NCI-H1930 (cell line): ENCODE measurements at places on chromosomes 2 and 18.

DNA sequence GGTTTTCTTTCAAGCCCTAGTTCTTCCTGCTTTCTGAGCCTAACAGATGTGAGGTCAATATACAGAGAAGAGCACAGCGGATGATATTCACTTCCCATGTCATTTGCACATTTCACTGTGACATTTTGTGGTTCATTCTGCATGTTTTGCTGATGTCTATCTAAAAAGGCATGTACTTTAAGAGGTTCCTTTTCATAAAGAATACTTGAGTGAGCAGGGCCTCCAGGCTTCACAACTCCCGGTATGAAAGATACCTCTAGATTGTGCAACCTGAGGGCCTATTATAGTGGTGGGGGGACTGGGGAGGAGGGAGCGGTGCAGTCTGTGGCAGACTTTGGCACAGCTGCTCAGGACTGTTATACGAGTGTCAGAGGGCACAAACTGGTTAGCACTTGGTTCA lies 54.6 kb downstream of the CPO start:
- no peak for DNase-seq

GRCh38 chr2:12486205-12487118 lies 230.3 kb upstream of the TRIB2 start:
- no peak for DNase-seq

GRCh38 chr18:77340815-77341214 lies 91.2 kb downstream of the GALR1 start:
- DNase-seq = no peak

DNA sequence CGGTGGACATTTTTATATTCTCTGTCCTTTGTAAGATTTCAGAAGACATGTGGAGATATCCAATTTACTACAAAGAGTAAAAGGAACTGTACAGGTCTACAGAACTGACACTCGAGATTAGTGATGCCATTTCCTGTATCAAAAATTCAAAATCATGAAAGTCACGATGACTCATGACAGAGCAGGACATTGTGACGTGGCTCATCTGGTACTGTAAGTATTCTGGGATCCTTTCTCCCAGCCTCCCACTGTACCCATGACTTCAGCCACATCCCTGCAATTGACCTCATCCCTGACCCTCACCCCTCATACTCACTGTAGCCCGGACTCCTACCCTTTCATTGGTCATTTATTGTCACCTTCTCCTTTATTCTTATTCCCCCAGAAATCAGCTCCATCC lies 736.5 kb downstream of the EPHA4 start:
- no peak for DNase-seq

DNA sequence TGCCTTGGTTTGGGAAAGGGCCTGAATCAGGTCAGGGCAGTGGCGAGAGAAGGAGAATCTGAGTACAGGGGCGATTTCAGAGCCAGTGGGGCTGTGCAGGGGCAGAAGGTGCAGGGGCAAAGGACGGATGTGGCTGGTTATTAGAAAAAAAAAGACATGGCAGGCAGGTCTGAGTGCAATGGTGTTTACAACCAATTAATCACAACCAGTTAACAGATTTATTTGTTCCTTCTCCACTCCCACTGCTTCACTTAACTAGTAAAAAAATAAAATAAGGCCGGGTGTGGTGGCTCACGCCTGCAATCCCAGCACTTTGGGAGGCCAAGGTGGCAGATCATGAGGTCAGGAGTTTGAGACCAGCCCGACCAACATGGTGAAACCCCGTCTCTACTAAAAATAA lies 5.5 kb downstream of the TNFRSF11A start:
- DNase-seq = no peak

- no peak for DNase-seq
These were observed 157.8 kb downstream of the PIK3C3 start for GRCh38 chr18:42112657-42113420.

GRCh38 chr2:70716131-70716743 lies 51.8 kb downstream of the ADD2 start:
- DNase-seq = no peak

DNA sequence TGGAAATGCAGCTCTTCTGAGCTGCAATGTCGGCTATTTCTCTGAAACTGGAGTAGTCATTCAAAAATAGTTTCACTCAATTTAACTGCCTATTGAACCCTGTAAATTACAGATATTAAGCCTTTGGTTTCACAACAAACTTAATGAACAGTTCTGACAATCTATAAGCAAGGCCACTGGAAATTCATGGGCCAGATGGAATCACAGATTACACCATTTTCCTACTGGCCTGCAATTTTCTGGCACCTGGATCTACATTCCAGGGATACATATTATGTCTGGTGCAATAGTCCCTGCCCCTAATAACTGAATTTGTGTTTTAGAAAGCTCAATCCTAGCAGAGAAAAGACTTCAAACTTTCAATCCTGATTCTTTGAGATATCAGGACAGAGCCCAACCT lies 551.7 kb downstream of the RNF144A start:
- no peak for DNase-seq

DNA sequence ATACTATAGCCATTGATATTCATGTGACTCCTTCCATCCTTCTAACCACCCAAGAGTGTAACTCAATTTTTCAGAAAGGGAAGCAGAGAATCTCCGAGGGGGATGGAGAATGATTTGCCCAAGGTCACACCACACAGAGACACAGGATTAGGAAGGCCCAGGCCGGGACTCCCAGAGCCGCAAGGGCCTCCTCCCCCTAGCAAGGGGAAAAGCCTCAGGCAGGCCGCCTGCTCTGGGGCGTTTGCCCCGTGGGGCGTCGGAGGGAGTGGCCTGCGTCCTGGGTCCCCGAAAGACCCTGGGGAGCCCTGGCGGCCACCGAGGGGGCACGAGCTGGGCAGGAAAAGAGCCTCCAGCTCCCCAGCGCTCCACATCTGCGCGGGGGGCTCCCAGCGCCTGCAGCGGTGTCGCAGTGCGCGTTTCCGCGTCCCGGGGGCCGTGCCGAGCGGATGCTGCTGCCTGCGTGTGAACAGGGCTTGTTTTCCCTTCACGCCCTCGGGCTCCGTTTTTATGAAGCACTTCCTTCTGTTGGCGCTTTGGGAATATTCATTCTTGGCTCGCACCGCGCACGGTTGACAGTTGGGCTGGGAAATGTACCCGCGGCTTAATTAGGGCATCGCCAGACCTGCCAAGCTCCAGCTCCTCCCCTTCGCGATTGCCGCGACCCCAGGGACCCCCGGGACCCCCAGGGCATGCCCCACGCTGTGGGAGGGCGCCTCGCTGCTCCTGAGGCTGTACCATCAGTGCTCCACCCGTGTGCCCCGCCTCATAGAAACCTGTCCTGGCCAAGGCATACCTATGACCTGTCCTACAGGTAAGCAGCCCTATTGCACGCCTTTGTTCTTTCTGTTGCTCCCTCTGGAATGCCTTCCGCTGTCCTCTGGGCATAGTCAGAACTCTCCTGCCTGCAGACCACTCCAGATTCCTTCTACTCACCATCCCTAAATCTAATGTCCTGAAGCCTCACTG lies 158.9 kb upstream of the GLI2 start:
- DNase-seq = no peak

DNA sequence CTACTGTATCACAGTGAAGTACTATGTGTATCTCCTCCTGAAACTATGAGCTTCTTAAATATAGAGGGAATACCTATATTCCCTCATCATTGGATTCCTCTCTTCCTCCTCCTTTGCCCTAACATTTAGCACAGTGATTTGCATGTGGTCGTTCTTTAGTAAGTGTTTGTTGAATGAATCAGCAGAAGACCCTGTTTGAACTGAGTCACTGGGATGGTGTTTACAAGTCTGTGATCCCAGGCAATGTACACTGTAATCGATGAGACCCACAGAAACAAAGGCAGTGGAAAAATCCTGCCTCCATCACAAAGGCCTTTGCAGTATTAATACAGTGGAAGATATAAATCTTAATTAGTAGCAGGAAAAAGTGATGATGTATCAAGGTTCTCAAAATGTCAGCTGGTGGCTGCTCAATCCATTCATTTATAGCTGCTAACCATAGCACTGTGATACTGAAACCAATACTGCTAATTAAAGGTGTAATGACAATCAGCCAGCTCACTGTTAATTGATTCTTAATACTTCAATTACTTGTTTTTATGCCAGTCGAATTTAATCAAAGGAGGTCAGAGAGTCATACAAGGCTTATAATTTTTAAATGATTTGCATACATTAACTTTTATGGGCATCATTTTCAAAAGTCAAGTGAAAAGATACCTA lies 20.8 kb upstream of the MYO3B start:
- DNase-seq = no peak

DNA sequence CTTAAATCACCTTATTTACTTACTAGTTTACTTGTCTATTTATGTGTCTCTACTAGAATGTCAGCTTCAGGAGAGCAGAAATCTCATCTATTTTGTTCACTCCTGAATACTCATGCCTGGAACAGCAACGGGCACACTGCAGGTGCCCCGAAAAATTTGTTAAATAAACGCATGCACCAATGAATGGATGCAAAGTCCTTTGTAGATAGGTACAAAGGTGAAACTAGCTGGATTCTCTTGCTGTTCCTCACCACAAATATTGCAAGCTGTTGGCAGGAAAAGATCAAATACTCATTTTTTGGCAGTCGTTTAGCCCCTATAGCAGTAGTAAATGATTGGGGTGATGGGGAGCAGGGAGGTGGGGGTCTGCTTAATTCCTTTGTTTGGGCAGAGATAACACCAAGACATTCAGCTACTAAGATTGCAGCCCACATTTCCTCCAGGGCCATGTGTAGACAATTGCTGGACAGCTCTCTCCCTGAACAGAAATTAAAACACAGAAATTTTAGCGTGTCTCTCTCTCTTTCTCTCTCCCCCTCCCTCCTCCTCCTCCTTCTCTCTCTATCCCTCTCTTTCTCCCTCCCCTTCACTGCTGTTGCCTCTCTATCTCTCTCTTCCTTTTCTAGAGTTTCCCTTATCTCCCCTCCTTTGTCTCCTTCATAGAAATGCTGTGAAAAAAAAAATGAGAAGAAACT lies 5.4 kb downstream of the MARCHF4 start:
- no peak for DNase-seq

DNA sequence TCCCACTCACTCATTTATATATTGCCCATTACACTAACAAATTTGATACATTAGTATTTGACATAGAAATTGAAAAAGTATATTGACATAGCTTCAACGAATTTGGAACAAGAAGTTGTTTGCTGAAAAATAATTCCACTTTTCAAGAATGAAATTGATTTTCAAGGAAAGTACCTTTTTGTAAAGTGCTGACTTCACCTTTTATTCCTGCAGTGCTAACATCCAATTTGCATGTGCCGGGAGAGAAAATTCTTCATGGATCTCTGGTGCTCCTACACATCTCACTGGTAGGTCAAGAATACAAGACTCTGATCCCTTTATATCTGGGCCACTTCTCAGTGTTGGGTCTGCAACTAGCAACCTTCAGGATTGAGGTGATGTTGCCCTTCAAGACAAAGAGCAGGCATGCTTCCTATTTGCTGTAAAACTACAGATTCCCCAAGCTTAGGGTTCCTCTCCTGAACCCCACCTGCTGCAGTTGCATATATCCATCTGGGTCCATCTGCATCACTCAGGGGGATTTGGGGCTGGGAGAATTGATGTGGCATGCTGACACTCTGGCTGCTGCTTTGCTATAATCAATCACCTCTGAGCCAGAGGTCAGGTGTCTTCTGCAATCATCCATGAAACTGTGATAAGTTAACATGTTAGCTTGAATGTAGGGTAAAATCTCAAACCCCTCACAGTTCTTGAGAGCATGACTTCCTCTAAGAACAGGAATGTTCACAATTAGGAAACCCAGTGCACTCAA lies 108.4 kb upstream of the TTN start:
- no peak for DNase-seq

- DNase-seq = no peak
These were observed 114.2 kb downstream of the ICA1L start for GRCh38 chr2:202757339-202757738.

DNA sequence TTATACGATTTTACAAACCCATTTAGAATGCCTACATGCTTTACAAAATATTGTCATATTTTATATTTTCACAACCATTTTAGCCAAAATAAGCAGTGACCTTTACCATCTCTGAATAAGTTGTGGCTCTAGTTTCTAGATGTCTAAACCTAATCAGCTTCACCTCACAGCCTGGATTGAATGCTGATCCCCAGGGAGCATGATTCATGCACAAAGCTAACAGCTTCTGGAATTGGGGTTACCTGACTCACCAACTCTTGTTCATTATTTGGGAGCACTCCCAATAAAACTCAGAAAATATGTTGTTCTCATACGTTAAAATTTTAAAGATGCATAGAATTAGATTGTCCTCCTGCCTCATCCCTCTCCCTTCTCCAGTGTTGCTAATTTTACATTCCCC lies 611.7 kb upstream of the NETO1 start:
- no peak for DNase-seq

GRCh38 chr18:58996696-58997095 lies 132.0 kb downstream of the ZNF532 start:
- no peak for DNase-seq

- DNase-seq = no peak
These were observed 4.6 kb downstream of the C2orf81 start for GRCh38 chr2:74416778-74417177.

GRCh38 chr18:48153613-48154481 lies 223.4 kb upstream of the SMAD2 start:
- no peak for DNase-seq

GRCh38 chr2:206530727-206531126 lies 87.4 kb downstream of the ADAM23 start:
- DNase-seq = no peak

DNA sequence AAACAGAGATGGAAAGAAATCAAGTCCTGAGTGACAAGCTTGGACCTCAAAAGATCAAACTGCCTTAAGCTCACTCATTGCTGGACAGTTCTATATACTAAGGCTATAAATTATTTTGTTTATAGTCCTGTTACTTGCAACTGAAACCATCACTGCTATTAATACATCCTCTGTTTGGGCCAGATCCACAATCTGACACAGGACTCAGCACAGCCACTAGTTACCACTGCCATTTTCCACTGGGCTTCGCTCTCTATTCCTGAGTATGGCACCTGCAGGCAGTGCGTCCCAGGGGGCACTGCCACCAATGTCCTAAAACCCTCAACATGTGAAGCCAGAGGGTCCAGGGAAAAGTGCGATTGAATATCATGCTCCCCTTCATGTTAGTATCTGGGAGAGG lies 52.3 kb downstream of the CYP26B1 start:
- DNase-seq = no peak

DNA sequence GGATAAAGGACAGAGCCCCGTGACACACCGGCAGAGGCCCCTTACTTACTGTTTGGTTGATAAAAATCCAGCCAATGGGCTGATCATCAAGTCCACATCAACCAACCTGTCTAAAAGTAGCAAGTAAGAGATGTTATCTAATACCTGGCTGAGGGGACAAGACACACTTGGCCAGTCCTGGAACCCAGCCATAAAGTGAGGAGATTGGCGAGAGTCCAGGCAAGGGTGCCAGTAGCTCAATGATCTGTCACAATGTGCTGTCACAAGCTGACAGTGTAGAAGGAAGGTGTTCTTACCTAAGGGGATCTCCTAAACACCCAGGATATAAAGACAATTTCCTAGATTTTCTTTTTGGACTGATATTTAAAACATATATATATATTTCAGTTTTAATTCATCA lies 61.7 kb upstream of the IL1R2 start:
- DNase-seq = no peak

GRCh38 chr2:9286554-9287399 lies 80.2 kb downstream of the ASAP2 start:
- DNase-seq = no peak

- no peak for DNase-seq
These were observed 134.2 kb downstream of the WDSUB1 start for GRCh38 chr2:159152128-159152778.
